ENCODE measurements at places on chromosomes 5 and 9.

- DNase-seq = no peak
These were observed 601.0 kb downstream of the TLE1 start for GRCh38 chr9:81088341-81088740.

GRCh38 chr5:95963650-95964410 is 2.2 kb upstream of the ELL2 start:
- DNase-seq = no peak

DNA sequence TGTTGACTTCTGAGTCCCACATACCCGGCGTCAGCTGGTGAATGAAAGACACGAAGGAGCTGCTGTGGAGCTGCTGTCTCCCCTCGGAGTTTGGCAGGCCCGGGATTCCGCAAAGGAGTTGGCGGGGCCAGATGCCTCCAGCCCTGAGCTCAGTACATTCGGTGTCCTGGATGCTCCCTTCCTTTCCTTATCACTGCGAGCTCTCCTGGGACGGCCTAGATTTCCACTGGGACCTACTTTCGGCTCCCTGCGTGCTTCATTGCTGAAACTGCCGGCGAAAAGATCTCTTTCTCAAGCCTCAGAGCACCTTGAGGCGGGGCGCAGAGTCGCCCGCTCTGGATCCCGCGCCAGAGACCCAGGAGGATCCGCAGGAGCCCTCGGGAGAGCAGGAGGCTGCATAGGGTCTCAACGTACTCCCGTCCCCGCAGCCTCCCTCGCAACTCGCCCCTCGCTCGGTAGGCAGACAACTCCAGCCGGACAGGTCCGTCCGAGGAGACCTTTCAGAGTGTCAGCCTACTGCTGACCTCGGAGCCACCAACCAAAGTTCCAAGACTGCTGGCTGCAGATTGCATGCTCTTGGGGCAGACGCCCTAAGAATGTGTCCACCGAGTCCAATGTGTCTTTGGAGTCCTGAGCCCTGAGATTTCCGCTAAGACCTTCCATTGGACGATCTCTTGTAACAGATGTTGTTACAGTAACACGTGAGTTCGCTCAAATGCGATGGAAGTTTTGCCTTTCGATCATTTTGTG is 6.1 kb downstream of the ANXA2R start:
- DNase-seq = no peak

- DNase-seq = no peak
These were observed 1.6 kb downstream of the FABP6 start for GRCh38 chr5:160230686-160231527.

- DNase-seq = peak; percentile 77
These were observed 1.0 kb downstream of the FAM221B start for GRCh38 chr9:35827486-35827885.

DNA sequence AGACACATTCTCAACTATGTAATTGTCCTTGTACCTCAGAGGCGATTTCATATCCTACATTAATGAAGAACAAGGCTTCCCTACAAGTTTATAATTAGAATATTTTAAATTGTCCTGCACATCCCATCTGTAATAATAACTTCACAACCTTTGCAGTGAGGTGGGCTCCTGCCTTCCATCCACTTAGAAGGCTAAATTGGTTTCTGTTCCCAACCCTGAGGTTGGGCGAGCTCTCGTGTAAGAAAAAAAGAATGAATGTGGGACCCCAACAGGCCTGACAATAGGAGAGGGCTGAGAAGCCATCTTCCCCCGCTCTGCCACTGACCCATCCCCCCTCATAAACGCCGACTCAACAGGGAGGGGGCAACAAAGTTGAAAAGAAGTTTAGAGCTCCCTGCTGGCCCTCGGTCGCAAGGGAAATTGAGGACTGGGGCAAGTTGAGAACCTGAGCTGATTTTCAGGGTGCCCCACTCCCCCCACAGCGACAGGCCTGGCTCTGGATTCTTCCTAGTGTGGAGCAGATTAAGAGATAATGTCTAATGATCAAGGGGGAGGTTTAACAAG is 9.4 kb downstream of the BARHL1 start:
- DNase-seq = no peak

DNA sequence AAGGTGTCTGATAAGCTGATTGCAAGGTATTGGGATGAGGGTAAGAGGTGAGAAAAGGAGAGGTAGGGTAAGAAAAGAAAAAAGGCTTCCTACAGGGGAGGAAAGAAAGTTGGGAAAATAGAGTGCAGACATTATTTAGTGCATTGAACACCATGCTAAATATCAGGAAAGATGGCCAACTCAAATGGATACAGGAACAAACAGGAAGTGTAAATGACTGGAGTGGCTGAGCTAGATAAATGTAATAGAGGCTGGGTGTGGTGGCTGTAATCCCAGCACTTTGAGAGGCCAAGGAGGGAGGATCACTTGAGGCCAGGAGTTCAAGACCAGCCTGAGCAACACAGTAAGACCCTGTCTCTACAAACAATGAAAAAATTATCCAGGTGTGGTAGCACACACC is 32.2 kb downstream of the OTP start:
- DNase-seq = no peak

DNA sequence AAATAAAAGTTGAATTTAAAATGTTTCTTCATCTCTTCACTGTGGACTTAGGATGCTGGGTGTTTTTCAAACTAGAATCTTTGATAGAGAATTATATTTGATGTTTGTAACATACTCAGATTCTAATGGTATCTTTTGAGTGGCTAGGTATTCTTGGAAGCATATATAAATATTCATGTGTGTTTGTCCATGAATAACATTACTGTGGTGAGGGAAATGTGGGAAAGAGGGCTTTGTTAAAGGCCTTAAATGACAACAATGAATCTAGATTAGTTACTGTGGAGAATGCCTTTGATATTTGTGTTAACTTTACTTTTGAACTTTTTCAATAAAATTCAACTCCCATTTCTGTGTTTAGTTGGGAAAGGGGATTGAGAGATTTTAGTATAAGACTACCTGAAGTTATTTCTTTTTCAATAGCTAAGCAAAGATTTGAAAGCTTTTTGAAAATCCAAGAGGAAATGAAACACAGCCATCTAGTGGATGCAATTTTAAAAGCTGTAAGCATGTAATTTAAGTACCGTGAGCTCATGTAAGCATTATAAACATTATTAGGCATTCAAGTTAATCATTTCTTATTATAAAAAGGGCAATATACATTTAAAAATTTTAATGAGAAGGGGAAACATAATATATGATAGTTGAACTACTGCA is 69.6 kb downstream of the CCDC171 start:
- no peak for DNase-seq

DNA sequence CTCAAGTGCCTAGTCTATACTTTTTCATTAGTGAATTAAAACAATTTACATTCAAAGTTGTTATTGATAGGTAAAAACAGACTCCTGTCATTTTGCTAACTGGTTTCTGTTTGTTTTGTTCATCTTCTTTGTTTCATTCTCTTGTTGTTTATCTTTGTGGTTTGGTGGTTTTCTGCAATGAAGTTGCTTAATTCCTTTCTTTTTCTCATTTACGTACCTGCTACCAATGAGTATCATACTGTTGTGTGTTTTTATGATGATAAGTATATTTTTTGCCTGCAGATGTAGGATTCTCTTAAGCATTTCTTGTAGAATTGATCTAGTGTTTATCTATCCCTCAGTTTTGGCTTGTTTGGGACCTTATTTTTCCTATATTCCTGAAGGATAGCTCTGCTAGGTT is 2230.0 kb downstream of the MAT2B start:
- DNase-seq = no peak

GRCh38 chr5:58944221-58944620 is 361.3 kb downstream of the RAB3C start:
- no peak for DNase-seq

GRCh38 chr5:132059696-132060500 is 557 bp upstream of the IL3 start:
- DNase-seq = no peak

DNA sequence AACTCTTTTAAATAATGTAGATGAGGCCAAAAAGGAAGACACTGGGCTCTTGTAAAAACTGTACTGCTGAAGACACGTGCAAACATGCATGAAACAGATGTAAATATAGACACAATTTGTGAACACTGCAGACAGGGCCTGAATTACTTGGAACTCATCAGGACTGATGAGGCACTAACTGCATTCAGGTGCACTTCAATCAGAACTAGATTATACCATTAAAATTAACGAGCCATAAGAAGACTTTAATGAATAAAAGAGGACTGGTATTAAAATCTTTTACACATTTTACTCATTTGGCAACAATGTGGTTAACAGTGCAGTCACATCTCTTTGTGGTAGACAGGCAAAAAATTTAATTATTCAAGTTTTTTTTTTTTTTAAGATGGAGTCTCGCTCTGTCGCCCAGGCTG is 13.4 kb upstream of the ZCCHC9 start:
- no peak for DNase-seq

DNA sequence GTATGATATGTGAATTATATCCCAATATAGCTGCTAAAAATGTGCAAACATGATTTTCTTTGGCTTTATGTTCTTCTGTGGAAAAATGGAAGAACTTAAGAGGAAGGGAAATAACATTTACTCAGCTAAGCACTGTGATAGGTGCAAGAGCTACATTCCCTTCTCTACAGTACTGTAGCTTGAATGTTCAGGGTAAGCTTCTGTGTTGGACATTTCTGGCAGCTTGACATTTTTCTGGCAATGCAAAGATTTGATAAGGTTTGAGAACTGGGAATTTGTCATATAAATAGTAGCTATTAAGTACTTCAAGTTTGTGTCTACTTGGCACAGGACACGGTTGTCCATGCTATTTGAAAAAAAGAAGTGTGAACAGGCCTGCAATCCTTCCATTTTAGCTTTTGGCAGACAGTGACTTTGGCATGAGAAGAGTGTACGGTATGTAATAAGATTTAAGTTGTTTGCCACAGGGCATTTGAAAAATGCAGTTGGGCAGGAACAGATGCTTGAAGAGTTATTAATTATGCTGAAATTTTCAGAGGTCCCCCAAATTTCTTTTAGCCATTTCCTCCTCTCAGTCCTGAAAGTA is 77.6 kb downstream of the KIF4B start:
- DNase-seq = no peak

GRCh38 chr9:130234340-130235260 is 31.0 kb upstream of the HMCN2 start:
- no peak for DNase-seq

GRCh38 chr9:2208991-2209390 is 193.8 kb downstream of the SMARCA2 start:
- no peak for DNase-seq

- no peak for DNase-seq
These were observed 55.5 kb upstream of the SPATA31C2 start for GRCh38 chr9:88193766-88194165.

DNA sequence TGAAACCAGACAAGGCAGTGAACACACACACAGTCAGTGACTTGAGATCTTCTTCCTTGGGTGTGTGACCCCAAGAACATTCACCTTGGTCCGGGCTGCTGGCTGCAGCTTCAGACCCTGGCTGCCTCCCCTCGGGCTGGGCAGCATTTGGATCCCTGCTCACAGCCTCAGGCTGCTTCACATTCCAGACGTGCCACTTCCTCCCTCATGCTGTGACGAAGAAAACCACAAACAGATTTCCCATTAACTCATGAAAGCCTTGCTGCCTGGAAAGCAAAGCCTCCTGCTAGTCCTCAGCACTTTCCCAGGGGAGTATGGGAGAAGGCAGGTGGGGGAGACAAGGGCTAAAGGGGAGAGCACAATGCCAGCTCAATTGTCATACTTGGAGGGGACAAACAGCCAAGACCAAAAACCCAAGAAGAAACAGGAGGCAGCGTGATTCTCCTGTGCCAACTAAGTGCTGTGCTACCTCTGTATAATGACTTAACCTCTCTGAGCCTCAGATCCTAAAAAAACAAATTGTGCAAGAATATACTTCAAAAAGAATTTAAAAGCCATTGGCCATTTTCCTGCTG is 594.6 kb upstream of the BRINP1 start:
- DNase-seq = peak; percentile 76

DNA sequence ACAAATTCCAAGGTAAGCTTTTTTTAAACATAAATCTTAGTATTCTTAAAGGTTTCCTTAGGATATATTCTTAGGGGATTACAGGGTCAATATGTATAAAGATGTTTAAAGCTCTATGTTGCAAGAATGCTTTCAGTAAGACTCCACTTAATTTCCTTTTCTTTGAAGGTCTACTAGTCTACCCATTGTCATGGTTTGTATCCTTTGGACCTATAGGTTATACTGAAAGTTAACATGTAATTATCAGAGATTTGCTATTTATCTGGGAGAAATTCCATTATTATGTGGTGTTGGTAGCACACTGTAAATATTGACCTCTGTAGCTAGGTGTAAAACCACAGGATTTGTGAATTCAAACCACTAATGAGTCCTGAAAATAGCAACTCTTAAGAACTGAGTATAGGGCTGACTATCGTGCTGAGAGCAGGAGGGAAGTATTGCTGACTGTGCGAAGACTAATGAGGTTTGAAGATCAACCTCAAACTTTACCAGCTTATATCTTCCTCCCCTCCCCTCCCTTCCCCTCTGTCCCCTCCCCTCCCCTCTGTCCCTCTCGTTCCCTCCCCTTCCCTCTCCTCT is 85.6 kb downstream of the GADD45G start:
- no peak for DNase-seq
